ENCODE measurements at places on chromosomes 5 and 9. TPM values are rescaled to one million over a fixed set of nuclear protein-coding genes. Genes with fewer than 3 reads are reported as not detected.

DNA sequence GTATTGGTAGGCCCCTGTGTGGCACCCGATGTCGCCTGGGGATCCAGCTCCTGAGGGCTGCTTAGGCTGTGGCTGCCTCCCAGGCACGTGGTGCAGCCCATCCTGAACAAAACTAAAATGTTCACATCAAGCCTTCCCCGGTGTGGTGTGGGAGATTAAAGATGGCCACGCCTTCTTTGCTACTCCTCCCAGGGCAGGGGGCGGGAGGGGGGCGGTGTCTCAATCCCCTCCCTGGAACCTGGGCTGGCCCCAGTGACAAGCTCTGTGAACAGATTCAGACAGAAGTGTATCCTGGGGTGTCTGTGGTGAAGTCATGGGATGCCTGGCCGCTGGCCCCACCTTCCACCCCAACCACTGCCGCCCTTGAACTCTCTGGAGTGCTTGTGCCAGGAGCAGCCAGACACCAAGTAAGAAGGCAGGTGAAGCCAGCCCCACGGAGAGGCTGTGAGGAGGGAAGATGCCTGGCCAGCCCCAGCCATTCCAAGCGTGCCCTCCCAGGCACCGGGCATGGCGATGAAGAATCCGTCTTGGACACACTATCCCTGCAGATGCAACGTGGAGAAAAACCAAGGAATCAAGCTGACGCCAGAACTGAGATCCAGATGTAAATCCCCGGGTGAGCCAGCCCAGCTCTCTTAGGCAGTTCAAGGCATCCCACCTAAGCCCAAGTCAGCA, 75.8 kb downstream of the AK8 start:
- H3K27ac ChIP-seq, result no peak overlapping the region
- H3K36me3 ChIP-seq, result no peaks in the 10 kb centered on the region

GRCh38 chr9:110128664-110129329, 79.2 kb downstream of the C9orf152 start:
- H3K4me1 ChIP-seq, result peaks cover 4% of the 10 kb centered on the region
- no peak overlapping the region for H3K27ac ChIP-seq
- H3K27me3 ChIP-seq, result no peaks in the 10 kb centered on the region
- DNase-seq, result no peak

GRCh38 chr9:132114102-132114707, 34.5 kb upstream of the MED27 start:
- DNase-seq, result peak; percentile 53
- H3K4me3 ChIP-seq, result no peak overlapping the region
- H3K4me1 ChIP-seq, result no peaks in the 10 kb centered on the region
- H3K27me3 ChIP-seq, result peaks cover 73% of the 10 kb centered on the region

GRCh38 chr9:93810028-93810971, 144.9 kb downstream of the BARX1 start:
- H3K27ac ChIP-seq, result no peak overlapping the region
- no peak for DNase-seq
- no peak overlapping the region for H3K4me3 ChIP-seq
- H3K4me1 ChIP-seq, result no peaks in the 10 kb centered on the region

- H3K4me1 ChIP-seq, result peaks cover 41% of the 10 kb centered on the region
- peak overlapping the region; percentile 62 for H3K27ac ChIP-seq
- H3K27me3 ChIP-seq, result no peaks in the 10 kb centered on the region
- no peaks in the 10 kb centered on the region for H3K36me3 ChIP-seq
- H3K4me3 ChIP-seq, result no peak overlapping the region
- DNase-seq, result peak; percentile 81
Measured at GRCh38 chr9:133115604-133116345, 5.3 kb downstream of the RALGDS start.

- no peaks in the 10 kb centered on the region for H3K36me3 ChIP-seq
- no peaks in the 10 kb centered on the region for H3K27me3 ChIP-seq
- H3K4me3 ChIP-seq, result no peak overlapping the region
- H3K27ac ChIP-seq, result no peak overlapping the region
- no peak for DNase-seq
- H3K4me1 ChIP-seq, result no peaks in the 10 kb centered on the region
Measured at GRCh38 chr5:137304226-137304874, 194.8 kb downstream of the SPOCK1 start.

GRCh38 chr9:87793292-87793691, 67.4 kb downstream of the CTSL start:
- no peak overlapping the region for H3K27ac ChIP-seq
- no peaks in the 10 kb centered on the region for H3K36me3 ChIP-seq
- peak; percentile 11 for DNase-seq
- H3K27me3 ChIP-seq, result no peaks in the 10 kb centered on the region

- no peaks in the 10 kb centered on the region for H3K27me3 ChIP-seq
- no peaks in the 10 kb centered on the region for H3K4me1 ChIP-seq
- no peaks in the 10 kb centered on the region for H3K36me3 ChIP-seq
- H3K4me3 ChIP-seq, result no peak overlapping the region
- H3K27ac ChIP-seq, result no peak overlapping the region
- DNase-seq, result no peak
Measured at GRCh38 chr5:54080831-54081230, 229.5 kb downstream of the ARL15 start.

DNA sequence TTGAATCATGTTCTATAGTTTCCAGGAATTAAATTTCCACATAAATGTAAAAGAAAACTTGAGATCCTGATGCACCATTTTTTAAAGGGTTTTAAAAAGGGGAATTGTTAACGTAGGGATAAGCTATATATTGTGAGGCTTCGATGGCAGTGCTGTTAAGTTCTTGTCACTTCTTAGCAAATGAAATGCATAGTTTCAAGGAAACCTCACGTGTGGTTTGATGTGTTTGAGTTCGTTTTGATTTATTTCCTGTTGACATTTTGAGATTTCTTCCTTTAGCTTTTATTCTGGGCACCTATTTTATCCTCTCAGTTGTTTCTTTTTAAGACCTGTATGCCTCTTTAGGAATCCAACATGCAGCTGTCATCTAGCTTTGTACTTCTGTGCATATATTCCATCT, 301.0 kb downstream of the DOCK8 start:
- no peaks in the 10 kb centered on the region for H3K36me3 ChIP-seq
- no peaks in the 10 kb centered on the region for H3K4me1 ChIP-seq
- H3K27me3 ChIP-seq, result no peaks in the 10 kb centered on the region
- H3K27ac ChIP-seq, result no peak overlapping the region
- H3K4me3 ChIP-seq, result no peak overlapping the region

DNA sequence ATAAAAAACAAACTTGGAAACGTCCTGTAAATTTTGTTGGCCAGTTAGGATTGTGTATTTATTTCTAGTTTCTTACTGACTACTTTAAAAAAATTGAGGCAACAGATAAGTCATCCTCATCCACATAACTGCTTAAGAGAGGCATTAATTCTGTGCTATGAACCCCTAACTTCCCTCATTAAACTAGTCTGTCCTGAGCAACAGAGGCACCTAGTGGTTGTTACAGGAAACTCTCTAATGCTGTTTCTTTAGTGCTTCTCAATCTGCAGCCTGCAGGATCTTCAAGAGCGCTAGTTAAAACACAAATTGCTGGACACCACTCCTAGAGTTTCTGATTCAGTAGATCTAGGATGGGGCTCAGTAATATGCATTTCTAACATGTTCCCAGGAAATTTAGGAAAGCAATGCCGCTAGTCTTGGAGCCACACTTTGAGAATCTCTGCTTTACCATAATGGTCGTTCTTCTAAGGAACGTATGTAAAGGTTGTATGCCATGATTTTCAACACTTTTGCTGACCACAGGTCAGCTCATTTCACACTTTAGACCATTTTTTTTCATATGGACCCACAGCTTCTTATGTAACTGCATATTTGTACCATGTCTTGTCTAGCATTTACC, 410.1 kb upstream of the SMARCA2 start:
- no peak overlapping the region for H3K4me3 ChIP-seq
- H3K4me1 ChIP-seq, result no peaks in the 10 kb centered on the region
- peak; percentile 54 for DNase-seq
- no peak overlapping the region for H3K27ac ChIP-seq

DNA sequence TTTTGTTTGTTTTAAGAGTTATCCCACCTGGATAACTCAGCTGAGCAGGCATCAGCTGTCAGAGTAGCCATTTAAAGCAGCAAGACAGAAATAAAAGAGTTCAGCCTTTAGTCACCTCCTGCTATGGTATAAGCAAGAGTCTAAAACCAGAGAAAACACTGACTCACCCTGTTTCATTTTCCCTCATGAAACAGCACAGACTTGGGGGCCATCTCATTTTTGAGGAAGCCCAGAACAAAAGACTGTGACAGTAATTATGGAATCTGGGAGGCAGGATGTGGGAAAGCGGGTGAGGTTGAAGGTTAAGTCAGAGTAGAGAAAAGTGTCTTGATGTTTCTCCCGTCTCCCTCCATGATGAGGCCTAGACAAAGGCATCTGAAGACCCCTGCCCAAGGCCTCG, 90.2 kb upstream of the FAM174A start:
- H3K27me3 ChIP-seq, result no peaks in the 10 kb centered on the region
- no peak overlapping the region for H3K4me3 ChIP-seq
- H3K4me1 ChIP-seq, result no peaks in the 10 kb centered on the region

DNA sequence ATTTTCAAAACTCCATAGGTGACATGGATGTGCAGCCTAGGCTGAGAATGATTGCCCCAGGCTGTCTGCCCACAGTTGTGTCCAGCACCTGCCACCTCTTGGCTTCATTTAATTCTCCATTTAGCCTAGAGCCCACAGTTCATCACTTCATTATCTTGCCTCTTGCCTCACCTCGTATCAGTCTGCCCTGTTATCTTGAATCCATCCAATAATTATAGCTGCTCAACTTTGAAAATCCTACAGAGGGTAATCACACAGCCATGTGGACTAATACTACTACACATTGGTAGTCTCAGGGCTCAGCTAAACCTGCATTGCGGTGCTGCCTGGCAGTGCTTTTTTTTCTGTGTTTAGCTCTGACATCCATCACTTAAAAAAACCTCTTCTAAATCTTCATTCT, 7.4 kb downstream of the UGCG start:
- no peaks in the 10 kb centered on the region for H3K36me3 ChIP-seq
- no peak overlapping the region for H3K27ac ChIP-seq
- H3K4me1 ChIP-seq, result peaks cover 11% of the 10 kb centered on the region
- DNase-seq, result no peak
- no peak overlapping the region for H3K4me3 ChIP-seq

GRCh38 chr9:137076636-137077009, 694 bp upstream of the UAP1L1 start:
- H3K36me3 ChIP-seq, result peaks cover 5% of the 10 kb centered on the region
- DNase-seq, result no peak
- no peak overlapping the region for H3K27ac ChIP-seq
- H3K4me1 ChIP-seq, result peaks cover 5% of the 10 kb centered on the region
- peak overlapping the region; percentile 59 for H3K4me3 ChIP-seq

- H3K27me3 ChIP-seq, result no peaks in the 10 kb centered on the region
- no peaks in the 10 kb centered on the region for H3K36me3 ChIP-seq
- no peak for DNase-seq
- H3K4me1 ChIP-seq, result no peaks in the 10 kb centered on the region
Measured at GRCh38 chr9:75780185-75780584, 110.3 kb upstream of the PCSK5 start.

CDO1 gene
- 3.2 TPM for total RNA-seq

CATSPER3 gene
- total RNA-seq, result 0.90 TPM

GLRA1 gene
- total RNA-seq, result not detected

SOHLH1 gene
- total RNA-seq, result not detected

PCDHGA11 gene
- 35.5 TPM for total RNA-seq
